ENCODE measurements at places on chromosomes 5 and 9. TPM values are rescaled to one million over a fixed set of nuclear protein-coding genes. Genes with fewer than 3 reads are reported as not detected.

The DND1 gene
- 0.22 TPM for polyA plus RNA-seq

The MOB3B gene
- polyA plus RNA-seq, result 32.6 TPM

The ADGRD2 gene
- polyA plus RNA-seq, result not detected

The HSPA4 gene
- 79.3 TPM for polyA plus RNA-seq

The FOXI1 gene
- polyA plus RNA-seq, result not detected
